ENCODE measurements at places on chromosomes 12 and 14. TPM values are rescaled to one million over a fixed set of nuclear protein-coding genes. Genes with fewer than 3 reads are reported as not detected.

COQ10A gene
- 26.3 TPM for total RNA-seq

HSPB8 gene
- total RNA-seq, result 40.0 TPM

TMEM229B gene
- 2.1 TPM for total RNA-seq

GOLT1B gene
- total RNA-seq, result 24.2 TPM

DNA sequence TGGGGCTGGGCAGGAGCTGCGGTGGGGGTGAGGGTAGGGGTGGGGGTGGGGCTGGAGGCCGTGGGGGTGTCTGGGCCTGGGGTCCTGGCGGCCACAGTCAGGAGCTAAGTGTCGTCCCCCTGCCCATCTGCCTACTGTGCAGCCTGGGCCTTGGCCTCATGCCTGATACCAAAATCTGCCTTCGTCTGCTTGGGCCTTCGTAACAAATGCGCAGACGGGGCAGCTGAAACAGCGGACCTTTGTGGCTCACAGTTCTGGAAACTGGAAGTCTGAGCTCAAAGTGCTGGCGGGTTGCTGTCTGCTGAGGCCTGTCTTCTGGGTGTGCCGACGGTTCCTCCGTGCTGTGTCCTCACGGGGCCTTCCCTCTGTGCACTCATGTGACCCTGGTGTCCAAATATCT lies 61.7 kb downstream of the KIF26A start:
- DNase-seq, result no peak

DNA sequence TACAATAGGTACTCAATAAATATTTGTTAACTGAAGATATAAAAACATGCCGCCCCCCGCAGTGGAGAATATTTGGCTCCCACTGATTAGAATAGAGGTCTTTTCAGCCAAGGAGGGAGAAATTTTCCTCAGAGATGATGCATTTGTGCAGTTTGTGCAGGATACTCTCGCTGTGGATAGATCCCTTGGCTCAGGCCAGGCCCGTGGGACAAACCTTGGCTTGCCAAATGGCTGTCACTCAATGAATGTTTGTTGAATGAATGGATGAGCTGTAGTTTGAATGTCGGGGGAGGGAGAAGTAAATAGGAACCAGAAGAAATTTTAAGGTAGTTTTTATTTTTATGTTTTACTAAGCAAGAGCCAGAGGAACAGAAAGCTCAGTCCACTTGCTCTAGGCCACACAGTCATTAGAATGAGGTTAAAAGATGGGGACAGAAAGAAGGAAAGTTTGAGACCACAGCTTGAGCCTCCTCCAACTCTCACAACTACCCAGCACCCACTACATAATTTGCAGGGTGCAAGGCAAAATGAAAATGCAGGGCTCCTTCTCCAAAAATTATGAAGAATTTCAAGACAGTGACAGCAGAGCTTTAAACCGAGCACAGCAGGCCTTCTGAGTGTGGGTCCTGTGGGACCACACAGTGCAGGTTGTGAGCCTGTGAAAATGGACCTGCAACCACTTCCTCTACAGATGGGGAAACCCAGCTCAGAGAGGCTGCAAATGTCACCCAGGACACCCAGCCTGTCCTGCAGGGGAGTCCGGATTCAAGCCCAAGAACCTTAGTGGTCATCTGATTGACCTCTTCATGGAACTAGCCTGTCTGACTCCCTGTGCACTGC lies 51.4 kb downstream of the WSCD2 start:
- DNase-seq, result no peak

DNA sequence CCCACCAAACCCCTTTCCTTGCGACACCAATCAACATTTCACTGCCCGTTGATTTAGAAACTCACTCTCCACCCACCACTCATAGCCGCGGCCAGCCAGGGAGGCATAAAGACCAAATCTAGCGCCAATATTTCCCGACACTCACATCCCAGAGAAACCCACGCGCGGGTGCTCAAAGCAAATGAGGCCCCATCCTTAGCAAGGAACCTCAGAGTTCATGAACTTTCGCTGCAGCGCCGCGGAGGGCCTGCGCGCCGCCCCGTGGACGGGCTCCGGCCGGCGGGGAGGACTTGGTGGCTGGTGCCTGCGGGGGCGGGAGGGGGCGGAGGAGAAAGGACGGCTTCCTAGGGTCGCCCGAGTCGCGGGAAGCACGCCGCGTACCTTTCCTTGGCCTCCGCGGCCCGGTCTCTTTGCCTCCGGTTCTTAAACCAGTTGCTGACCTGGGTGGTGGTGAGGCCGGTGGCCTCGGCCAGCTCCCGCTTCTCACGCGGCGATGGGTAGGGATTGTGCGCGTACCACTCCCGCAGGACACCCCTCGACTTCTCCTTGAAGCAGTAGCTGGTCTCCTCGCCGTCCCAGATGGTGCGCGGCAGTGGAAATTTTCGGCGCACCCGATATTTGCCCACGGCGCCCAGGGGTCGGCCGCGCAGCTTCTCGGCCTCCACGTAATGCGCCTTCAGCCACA lies 886 bp downstream of the SIX1 start:
- DNase-seq, result peak; percentile 86

DNA sequence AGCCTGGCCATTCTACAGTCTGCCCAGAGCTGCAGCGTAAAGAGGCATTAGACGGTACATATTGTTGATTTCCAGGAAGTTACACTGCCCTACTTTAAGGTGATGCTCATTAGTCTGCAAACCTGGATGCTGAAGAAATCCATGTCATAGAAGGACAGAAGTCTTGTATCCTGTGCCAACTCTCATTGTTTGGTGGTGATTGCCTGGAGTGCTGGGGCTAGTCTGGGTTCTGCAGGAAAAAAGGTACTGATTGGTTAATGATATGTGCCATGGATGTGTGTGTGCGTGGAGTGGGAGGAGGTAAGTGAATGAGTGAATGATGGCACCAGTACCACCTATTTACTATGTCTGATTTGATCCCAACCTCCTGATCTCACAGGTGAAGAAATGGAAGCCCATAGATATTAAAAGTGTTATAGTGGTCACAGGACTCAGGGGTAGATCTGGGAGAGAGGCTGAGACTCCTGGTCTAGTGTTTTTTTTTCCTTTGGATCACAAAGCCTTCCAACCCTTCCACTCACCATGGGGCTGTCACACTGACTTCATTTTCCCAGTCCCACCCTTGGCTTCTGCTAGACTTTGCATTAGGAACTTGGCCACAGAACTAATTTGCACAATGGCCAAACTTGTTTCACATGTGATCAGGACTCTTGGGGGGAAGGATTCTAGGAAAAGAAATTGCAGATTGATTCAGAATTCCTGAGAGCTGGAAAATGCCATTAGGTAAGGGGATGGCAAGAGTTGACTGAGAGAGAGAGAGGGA lies 96.1 kb downstream of the TMX1 start:
- DNase-seq, result no peak

DNA sequence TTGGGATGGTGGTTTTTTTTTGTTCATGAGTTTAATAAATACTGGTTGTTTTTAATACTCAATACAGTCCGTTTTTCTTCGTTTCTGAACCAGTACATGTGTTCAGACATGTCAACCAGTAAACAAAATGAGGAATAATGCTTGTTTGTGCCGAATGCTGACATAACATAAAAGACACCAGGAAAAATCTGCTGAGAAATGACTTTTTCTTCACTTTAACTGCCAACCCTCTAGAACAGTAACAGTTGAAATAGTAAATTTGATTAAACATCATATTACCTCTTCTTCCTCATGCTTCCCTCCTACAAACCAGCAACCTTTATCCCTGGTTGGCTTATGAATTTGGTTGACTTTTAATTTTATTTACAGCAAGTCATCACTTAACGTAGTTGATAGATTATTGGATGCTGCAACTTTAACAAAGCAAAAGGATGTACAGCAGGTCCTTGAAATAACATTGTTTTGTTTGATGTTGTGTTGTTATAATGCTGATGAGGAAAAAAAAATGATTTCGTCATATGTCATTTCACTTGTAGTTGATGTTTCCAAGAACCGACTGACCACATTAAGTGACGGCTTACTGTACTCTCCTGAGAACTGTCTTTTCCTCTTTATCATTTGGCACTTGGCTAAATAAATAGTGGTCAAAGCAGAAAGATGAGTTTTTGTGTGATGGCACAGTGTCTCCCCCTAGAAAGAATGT lies 340.5 kb downstream of the TMTC2 start:
- no peak for DNase-seq

DNA sequence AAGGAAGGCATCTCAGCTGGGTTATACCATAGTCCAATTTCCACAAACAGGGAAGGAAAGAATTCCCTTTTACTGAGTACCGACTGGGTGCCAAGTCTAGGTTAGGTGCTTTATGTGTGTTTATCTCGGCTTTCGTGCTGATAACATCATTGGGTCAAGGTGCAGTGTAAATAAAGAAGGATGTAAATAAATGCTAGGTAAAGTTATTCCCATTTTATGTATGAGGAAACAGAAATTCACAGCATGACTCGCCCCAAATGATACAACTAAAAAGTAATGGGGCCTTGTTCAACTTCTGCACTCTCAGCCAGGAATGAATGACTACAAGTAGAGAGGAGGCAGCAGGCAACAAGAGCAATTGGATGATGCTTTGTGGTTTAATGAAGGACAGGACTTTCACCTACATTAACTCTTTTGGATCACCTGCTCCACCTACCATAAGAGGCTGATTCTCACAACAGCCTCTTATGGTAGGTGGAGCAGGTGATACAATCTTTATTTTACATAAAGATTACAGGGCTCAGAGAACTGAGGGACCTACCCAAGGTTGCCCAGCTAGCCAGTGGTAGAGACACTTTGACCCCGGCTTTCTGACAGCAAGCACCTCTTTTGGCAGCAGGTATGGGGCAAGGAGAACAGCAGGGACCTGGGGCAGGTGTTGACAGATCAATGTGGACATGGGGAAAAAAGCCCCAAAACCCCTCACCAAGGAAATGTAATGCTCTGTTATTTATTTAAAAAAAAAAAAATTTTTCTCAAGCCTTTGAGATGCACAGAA lies 213.4 kb upstream of the NUDT4 start:
- no peak for DNase-seq

DNA sequence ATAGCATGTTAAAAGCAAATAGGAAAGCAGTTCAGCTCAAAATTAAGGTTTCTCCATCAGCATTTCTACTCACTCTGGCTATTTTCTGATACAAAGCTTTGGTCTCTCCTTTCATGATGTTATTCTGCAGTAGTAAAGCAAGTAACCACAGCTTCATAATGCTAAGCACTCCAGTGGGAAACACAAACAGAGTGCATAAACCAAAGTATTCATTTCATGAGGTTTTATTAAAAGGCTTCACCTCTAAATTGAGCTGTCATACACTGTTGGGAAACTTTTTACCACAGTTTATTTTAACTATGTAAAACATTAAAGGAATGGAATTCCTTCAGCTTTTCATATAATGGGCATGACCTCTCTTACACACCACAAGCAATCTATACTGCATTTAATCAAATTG lies 157.9 kb upstream of the LMO3 start:
- DNase-seq, result no peak

- no peak for DNase-seq
Measured at GRCh38 chr12:6934110-6934509, 6.4 kb downstream of the ATN1 start.

GRCh38 chr14:64110802-64111201 lies 183.4 kb downstream of the ESR2 start:
- DNase-seq, result no peak

- DNase-seq, result no peak
Measured at GRCh38 chr12:68480526-68480925, 130.2 kb upstream of the RAP1B start.

DNA sequence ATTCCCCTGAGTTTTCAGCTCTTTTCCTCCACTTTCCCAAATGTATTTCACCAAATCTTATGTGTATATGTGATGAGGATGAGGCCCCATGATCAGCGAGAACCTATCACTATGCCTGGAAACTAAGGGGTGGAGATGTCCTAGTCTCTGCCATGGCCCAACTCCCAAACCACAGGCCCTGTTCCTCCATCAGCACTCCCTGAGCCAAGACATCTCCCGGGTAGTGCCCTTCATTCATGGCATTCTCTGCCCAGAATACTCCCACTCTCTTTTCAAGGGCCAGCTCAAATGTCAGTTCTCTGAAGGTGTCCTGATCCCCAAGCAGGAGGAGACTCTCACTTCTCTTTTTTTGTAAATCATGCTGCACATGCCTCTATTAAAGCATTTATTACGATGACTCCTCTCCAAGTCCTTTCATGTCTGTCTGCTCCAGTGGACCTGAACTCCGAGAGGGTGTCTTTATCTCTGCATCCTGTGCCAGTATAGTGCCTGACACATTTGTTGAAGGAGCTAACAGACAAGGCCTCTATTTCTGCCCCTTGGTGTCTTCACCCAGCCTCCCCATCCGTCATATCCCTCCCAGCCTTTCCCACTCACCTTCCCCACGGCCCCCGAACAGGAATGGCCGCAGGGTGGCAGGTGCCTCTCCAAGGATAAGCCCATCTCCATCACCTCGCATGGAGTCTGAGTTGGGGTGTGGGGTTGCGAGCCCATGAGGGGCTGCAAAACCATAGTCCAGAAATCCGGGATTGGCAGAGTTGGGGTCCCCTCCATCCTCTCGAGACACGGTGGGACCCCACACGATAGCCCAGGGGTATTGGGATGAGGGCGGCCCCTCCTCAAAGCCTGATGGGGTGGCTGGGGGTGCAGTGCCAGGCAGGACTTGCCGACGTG lies 3.7 kb downstream of the PIANP start:
- no peak for DNase-seq

GRCh38 chr12:96313606-96314005 lies 86.6 kb downstream of the CDK17 start:
- DNase-seq, result no peak

GRCh38 chr12:12086973-12087692 lies 16.4 kb downstream of the BCL2L14 start:
- no peak for DNase-seq

DNA sequence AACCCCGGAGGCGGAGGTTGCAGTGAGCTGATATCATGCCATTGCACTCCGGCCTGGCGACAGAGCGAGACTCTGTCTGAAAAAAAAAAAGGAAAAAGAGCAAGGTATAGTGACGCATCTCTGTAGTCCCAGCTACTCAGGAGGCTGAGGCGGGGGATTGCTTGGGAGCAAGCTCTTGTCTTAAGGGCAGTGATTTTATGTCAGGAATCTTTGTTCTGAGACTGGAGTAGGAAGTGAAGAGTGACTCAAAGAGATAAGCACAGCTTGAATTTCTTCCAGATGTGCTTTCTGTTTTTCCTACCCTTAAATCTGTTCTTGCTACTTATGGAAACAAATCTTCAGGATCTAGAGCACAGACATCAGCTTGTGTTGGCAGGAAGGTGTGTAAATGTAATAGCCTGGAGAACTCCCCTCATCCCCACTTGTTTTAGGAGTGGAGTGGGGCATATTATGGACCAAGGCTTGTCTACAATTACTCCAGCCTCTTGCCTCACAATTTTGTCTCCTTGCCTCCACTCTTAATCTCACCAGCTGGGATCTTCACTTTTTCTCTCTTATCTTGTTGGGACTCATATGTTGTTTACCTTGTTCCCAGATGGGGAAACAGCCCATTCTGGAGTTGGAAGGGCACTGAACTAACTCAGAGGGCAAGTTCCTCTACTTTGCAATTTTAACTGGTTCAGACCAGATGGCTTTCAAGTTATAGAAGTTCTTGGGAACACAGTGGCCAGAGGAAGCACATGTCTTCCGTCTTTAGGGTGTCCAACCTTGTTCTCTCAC lies 7.5 kb downstream of the TMED2 start:
- no peak for DNase-seq

GRCh38 chr12:19642345-19642744 lies 203.1 kb downstream of the AEBP2 start:
- no peak for DNase-seq

GRCh38 chr12:132481771-132482745 lies 7.9 kb upstream of the FBRSL1 start:
- DNase-seq, result no peak
